ENCODE measurements at places on chromosomes 5 and 9. TPM values are rescaled to one million over a fixed set of nuclear protein-coding genes. Genes with fewer than 3 reads are reported as not detected.
A peak's percentile ranks its signal among the peaks of the same experiment; 100 is the strongest.

DNA sequence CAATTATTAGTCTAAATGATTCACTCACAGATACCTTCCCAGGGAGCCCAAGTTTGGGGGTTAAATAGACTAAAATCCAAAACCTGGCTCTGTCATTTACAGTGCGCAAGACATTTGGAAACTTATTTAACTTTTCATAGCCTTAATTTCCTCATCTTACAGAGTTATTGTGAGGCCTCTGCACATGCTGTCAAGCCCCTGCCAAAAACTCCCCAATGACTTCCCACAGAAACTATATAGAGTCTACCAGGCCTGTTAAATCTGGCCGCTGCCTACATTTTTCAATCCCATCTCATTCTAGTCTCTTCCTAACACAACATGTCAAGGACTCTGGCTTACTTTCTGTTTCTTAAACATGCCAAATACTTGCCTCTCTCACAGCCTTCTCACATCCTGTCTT lies 412.5 kb downstream of the ELAVL2 start:
- no peak for DNase-seq

DNA sequence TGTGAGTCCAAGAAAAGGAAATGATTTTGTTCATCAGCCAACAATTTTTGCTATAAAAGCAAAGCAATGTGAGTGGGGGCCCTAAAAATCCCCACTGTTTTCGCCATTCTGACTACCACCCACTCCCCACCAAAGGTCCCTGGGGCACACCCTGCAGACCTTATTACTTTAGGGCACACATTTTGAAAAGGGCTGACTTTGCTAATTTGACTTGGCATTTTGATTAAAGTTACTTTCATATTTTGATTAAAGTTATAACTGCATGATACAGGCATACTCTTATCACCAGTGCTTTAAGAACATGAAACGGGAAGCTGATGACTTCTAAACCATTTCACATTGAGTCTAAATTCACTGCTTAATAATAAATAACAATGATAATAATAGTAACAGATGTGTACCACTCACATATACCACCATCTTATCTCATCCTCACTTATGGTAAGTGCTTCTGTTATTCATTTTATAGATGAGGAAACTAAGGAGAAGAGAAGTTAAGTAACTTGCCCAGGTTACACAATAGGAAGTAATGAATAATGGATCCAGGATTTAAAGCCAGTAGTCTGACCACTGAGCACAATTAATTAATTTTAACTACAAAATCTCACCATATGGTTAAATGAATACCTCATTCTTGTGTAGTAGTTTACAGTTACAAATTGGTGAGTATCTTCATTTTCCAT lies 25.4 kb upstream of the NR3C1 start:
- DNase-seq = no peak

DNA sequence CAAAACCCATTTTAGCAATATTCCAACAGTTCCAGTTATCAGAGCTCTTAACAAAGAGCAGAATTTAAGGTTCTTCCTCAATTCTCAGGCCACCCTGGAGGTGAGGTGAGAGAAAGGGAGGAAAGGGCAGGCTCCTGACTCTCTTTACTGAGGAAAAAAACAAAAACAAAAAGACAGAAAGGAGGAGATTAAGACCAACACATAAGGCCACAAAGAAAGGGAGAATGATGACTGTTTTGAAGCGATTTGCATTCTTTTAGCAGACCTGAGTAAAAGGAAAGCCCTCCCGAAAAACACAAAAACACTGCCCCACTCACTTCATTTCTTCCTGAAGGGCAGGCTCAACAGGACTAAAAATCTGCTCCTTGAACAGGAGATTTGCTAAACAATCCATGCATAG lies 300.5 kb downstream of the ARL15 start:
- no peak for DNase-seq

DNA sequence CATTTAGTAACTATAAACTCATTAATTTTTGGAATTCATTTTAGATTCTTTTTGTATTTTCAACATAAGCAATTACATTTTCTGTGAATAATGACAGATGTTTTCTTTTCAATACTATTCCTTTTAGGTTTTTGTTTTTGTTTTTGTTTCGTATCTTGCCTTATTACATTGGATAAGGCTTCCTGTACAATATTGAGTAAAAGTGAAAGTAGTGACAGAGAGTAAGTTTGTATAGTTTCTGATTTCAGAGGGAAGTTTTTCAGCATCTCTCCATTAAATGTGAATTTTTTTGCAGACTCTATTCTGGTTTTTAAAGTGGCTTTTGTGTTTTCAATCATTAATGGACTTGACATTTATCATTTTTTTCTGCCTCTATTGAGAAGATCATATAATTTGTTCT lies 12.8 kb upstream of the CAMK4 start:
- no peak for DNase-seq

- DNase-seq = no peak
Measured at GRCh38 chr5:119655061-119655460, 25.7 kb downstream of the FAM170A start.

GRCh38 chr5:125408448-125409233 lies 662.2 kb upstream of the ZNF608 start:
- DNase-seq = no peak

- DNase-seq = no peak
Measured at GRCh38 chr5:145471026-145471425, 364.1 kb downstream of the PRELID2 start.

GRCh38 chr5:87777877-87778276 lies 365.1 kb upstream of the CCNH start:
- DNase-seq = no peak

- no peak for DNase-seq
Measured at GRCh38 chr5:143638654-143639053, 173.3 kb upstream of the HMHB1 start.

DNA sequence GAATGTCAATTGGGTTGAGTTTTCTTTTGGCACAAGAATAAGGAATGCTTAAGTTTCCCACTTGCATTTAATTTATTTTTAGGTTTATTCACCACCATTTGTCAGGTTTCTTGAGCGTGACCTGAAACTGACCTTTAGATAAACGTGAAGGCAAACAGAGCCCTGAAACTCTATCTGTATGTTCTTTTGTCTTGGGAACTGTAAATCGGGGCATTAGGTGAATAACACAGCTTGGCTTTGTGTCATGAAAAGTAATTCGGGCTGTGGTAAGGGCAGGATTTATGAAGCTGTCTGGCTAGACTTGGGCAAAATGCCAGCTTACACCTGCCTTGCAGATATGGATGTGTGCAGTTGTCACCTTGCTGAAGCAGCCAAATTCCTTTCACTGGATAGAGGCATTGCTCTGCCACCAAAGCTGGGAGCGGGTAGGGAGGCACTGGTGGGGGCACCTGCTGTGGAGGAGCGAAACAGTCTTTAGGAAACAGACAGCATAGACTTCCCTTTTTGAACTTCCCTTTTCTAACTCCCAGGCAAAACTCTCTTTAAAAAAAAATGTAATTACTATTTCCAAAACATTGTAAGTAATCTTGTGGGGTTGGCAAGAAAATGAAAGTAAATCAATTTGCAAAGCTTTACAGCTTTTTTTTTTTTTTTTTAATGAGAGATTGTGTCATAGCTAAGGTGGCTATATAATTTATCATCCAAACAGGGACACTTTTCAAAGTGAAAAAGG lies 545.2 kb downstream of the CSNK1G3 start:
- no peak for DNase-seq

- no peak for DNase-seq
Measured at GRCh38 chr5:120452471-120452870, 11.6 kb upstream of the PRR16 start.

DNA sequence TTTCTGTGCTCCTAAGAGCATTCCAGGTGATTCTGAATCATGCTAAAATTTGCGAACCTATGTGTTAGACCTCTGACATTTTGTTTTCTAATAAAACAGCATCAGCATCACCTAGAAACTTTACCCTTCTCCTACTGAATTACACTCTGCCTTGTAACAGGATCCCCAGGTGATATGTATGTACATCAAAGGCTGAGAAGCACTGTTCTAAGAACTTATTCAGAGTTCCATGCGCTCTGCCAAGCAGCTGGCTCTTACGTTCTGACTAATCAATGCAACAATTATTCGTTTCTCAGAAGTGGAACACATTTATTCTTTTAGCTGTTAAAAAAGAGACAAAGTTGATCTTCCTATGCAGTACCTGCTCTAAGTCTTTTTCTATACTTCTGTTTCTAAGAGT lies 228.6 kb downstream of the SLF1 start:
- DNase-seq = no peak

DNA sequence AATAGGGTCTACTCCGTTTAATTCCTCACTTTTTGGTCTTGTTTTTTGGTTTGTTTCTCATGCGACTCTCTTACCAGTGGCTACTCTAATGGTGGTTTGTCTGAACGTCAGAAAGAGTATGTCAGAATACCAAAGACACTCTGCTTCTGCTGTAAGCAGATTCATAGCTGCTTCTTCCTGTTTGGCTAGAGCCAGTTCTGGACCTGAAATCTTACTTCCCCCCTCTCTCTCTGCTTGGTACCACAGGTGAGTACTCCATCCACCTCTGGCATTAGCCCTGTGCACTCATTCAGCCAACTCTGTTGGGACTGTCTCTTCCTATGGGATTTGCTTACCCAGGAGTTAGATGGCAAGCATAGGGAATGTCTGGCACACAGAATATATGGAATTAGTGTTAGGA lies 6.6 kb downstream of the ZCCHC7 start:
- DNase-seq = no peak

DNA sequence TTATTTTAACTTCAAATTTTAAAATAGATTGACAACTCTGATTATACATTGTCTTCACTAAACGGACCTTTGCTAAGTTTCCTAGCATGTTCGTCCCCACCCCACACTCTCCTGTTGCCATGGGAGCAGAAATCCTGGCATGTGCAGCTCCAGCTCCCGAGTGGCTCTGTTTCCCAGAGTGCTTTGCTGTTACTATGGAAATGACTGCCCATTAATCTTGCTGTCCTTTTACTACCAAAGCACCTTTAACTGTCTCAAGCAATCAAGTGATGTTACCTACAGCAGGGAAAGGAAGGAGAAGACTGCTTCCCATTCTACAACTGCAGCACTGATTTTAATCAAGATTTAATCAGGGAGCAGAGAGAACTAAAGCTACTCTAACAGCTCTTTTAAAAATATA lies 212.0 kb upstream of the KIF2A start:
- DNase-seq = peak; percentile 40

- no peak for DNase-seq
Measured at GRCh38 chr5:18576586-18576985, 942.3 kb downstream of the TAF11L14 start.

GRCh38 chr9:122827761-122828093 lies 661 bp downstream of the PDCL start:
- DNase-seq = no peak

- DNase-seq = no peak
Measured at GRCh38 chr9:116144555-116144954, 9.0 kb upstream of the PAPPA start.

DNA sequence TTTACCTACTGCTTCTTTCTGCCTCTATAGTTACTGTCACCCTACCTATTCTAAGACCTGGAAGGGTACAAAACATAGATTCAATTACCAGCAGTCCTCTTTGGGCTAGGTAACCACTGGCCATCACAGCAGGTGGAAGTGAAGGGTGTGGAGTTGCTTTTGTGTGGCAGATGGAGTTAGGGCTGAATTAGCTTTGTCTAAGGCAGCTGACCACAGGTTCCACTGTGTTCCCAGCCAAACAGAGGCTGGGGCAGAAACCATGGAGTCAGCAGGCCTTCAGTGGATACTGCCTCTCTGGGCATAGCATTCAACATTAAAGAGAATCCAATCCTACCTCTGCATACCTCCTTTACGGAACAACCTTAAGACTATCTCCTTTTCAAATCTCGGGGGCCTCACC lies 254.2 kb downstream of the RFX3 start:
- DNase-seq = no peak

GRCh38 chr5:27437594-27438200 lies 399.3 kb upstream of the CDH9 start:
- DNase-seq = no peak

The SLC6A3 gene
- 0.16 TPM for total RNA-seq

The FAM78A gene
- total RNA-seq = 4.4 TPM

The SLIT3 gene
- total RNA-seq = 12.6 TPM

The FOXD4 gene
- 0.77 TPM for total RNA-seq

The SLC46A2 gene
- total RNA-seq = not detected

The FAM153A gene
- not detected for total RNA-seq

The PCDHA1 gene
- 0.07 TPM for total RNA-seq

The NR5A1 gene
- 0.35 TPM for total RNA-seq

The CDH6 gene
- total RNA-seq = 233 TPM

The SNX18 gene
- 19.4 TPM for total RNA-seq

The RXFP3 gene
- 0.12 TPM for total RNA-seq

The ARHGEF39 gene
- total RNA-seq = 27.2 TPM
